ENCODE measurements at places on chromosomes 5 and 9.

DNA sequence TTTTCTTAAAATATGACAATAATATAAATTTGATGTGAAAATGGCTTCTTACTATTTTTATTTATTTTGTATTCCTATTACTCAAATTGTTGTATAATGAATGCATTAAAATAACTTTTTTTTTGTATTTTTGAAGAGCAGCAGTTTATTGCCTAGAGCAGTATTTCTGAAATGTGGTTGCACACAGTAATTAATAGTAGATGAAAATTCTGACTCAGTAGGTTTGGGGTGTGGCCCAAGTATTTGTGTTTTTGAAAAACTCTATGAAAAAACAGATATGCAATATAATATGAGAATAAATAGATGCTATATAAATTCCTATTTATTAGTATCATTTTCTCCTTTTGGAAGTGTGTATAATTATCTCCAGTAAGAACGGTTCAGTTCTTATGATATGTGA lies 2225.3 kb upstream of the C9orf72 start:
- no peak for DNase-seq

- no peak for DNase-seq
Measured at GRCh38 chr9:97567894-97568202, 65.3 kb downstream of the TSTD2 start.

DNA sequence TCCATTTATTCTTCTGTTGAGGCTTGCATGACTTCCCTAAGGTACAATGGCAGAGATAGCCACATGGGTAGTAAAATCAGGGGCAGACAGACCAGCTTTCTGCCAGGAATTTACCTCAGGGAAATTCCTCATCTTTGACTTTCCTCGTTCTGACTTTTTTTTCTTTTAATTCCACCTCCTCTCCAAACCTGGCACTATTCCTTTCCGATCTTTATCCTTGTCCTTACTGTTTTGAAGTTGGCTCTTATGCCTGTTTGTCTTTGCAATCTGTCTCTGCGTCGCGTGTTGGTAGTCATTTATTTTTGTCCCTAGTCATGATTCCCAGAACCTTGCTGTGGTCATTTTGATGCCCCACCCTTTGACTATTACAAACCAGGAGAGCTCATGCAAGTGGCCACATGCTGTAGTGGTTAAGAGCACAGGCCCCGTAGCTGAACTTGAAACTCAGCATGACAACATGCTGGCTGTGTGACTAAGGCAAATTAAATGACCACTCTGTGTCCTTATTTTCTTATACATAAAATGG lies 19.0 kb downstream of the TMC1 start:
- DNase-seq, result no peak

DNA sequence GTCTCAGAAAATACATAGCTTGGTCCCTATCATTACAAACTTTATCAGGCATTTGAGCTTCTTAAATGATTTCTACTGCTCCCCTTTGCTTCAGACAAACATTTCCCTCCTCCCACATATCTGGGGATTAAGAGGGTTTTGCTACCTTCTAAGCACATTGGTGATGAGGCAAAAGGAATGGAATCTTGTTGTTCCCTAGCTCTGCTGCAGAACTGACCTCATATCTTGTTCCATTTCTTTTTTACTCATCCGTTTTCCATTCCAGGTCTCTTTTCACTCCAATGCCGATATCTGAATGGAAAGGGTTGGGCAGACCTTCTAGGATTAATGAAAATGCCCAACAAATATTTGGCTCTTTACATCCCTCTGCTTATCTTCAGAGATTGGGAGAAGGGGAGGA lies 444.6 kb downstream of the ZNF608 start:
- DNase-seq, result no peak

GRCh38 chr5:12865529-12865928 lies 961.3 kb upstream of the CTNND2 start:
- no peak for DNase-seq

- DNase-seq, result no peak
Measured at GRCh38 chr5:81665795-81666194, 85.1 kb downstream of the SSBP2 start.

- no peak for DNase-seq
Measured at GRCh38 chr9:120913647-120914264, 12.8 kb downstream of the TRAF1 start.

DNA sequence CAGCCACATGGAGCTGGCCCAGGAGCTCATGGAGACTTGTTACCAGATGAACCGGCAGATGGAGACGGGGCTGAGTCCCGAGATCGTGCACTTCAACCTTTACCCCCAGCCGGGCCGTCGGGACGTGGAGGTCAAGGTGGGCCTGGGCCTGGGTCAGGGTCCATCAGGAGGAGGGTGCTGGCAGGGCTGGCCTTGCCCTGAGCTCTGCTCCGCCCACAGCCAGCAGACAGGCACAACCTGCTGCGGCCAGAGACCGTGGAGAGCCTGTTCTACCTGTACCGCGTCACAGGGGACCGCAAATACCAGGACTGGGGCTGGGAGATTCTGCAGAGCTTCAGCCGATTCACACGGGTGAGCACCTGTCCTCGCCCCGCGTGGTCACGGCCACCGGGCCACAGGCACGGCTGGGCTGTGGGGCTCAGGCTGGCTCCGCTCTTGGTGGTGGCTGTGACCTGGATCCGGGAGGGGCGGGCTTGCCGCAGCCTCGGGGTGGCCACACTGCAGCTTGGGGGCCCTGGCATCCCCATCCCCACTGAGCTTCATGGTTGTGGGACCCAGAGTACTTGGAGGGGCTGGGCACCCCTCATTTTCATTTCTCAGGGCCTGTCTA lies 7.1 kb downstream of the DPP7 start:
- no peak for DNase-seq

DNA sequence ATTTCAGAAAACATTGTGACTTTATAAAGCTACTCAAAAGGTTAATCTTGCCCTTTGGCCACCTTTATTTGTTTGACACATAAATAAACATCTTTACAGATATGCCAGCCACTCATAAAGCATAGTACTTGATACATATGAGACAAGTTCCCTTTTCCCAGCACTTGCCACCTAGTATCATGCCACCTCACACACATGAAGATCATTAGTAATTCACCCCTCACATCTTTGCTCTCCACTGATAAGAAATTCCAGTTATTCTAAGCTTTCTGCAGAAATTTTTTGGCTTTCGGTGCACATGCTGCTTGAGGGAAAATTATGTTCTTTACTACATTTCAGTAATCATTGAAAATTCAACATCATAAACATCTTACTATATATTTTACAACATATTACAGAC lies 59.1 kb downstream of the DEPDC1B start:
- no peak for DNase-seq

GRCh38 chr9:113701774-113702755 lies 174.0 kb upstream of the ZNF618 start:
- DNase-seq, result no peak

GRCh38 chr5:115262321-115263077 lies at the start of gene PGGT1B:
Gene PGGT1B, minus strand, starts transcription at chr5:115262877. Its CDS starts 26 bp downstream, at chr5:115262851.
- DNase-seq, result peak; percentile 70

GRCh38 chr5:145855763-145856267 lies 17.0 kb downstream of the GRXCR2 start:
- no peak for DNase-seq

GRCh38 chr5:44245935-44246334 lies 143.3 kb downstream of the FGF10 start:
- DNase-seq, result no peak

DNA sequence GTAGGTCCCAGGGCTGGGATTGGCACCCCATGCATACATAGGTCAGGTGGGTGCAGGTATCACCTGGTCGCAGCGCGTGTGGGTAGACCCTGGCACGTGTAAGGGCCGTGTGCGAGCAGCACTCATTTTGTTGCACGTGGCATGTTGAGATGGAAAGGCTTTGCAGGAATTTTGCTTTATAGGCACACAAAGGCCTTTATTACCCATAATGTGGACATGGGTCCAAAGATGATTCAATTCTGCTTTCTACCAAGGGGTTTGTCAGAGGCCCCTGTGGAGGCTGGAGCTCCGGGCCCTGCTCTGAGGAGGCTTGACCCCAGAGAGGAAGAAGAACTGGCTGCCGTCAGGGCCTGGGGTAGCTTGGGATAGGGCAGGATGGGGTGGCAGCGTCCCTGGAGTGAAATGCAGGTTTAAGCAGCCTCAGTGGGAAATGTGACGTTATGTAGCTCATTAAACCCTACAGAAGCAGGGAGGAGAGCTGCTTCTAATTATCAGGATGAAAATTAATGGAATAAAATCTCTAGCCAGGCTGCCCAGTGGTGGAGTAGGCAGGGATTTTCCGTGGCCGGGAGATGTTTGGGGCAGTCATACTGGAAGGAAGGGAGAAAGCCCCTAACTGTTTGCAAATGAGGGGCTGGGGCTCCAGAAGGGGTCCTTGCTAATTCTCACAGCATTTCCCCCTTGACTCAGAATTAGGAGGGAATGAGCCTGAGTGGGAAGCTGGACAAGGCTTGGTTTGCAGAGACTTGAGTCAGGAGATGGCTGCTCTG lies 103.3 kb upstream of the PITX1 start:
- no peak for DNase-seq

DNA sequence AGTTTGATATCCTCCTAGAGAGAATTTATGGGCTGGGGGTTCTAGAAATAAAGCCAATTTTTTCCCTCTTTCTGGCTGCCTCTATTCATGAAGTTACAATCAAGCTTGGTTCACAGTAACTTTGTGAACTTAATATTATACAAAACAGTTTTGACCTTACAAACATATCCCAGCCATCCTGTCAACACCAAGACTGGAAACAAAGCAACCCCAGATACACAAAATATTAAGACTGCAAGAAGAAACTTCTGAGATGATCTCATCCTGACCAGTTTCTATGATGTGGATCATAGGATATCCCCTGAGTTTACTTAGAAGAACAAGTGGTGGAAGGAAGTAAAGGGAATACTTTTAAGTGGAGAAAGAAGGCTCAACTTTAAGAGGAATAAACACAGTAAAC lies 28.3 kb upstream of the CER1 start:
- no peak for DNase-seq

DNA sequence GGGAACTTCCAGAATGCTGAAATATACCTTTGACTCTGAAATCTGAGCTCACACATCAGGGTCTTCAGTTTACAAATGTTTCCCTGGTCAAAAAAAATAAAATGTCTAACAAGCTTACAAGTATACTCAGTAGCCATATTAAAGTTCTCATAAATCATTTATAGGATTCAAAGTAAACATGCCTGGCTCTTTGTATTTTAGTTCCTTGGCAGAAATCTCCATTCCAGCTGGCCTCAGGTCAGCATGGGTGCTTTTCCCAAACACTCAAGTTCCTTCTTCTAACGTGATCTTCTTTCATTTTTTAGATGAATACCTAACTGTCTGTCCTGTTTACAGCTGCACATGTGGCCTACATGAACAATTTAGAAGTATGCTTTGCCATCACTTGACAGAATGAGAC lies 263.2 kb downstream of the GAS1 start:
- DNase-seq, result no peak

- no peak for DNase-seq
Measured at GRCh38 chr5:97915106-97915505, 732.1 kb upstream of the RIOK2 start.

GRCh38 chr9:92292338-92293074 lies 991 bp downstream of the IARS1 start:
- DNase-seq, result no peak

Measured in CD4-positive, alpha-beta T cell treated with Interleukin-15 for 4 hours (primary cell).